ENCODE measurements at places on chromosomes 7 and 10.

DNA sequence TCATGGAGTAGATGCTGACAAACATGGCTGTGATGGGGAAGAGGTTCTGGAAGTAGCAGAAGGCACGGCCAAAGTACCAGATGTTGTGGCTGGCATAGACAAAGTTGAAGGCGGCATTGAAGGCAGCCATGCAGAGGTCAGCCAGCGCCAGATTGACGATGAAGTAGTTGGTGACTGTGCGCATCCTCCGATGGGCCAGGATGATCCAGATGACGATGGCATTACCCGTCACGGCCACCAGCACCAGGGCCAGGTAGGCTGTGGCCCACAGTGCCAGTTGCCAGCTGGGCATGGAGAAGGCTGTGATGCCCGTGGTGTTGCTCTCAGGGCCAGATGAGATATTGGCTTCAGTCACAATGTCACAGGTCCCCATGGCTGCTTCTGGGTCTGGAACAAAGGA is 767 bp downstream of the TACR2 start:
- DNase-seq, result no peak

DNA sequence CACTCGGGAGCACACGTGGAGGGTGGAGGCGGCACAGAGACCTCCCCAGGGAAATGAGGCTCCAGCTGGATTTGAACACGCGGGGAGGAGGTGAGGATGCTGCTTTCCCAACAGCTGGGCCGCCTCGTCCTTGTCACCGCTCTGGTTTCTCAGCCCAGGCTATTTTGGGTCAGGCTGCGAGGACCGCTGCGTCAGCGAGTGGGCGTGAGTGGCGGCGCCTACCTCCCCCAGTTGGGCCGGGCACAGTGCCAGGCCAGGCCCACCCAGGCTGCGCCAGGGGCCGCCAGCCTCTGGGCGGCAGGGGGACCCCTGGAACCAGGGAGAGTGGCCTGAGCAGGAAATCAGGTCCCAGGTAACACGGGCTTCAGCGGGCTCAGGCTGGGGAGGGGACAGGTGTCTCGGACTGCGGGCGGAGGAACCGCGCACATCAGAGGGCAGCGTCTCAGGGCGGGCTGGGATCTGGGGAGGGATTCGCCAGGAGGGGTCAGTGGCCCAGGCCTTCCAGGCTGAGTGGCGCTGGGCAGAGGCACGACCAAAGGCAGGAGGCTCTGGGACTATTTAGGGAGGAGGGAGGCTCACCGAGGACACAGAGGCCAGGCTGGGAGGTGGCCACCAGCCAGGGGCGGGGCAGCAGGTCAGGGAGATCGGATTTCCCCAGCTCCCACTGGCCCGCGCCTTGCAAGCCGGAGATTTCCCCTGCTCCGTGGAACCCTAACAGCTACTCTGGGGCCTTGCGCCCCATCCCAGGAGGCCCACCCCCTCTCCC is 125.2 kb upstream of the RET start:
- peak; percentile 10 for DNase-seq

- no peak for DNase-seq
Measured at GRCh38 chr10:91785830-91786229, 12.4 kb upstream of the TNKS2 start.

DNA sequence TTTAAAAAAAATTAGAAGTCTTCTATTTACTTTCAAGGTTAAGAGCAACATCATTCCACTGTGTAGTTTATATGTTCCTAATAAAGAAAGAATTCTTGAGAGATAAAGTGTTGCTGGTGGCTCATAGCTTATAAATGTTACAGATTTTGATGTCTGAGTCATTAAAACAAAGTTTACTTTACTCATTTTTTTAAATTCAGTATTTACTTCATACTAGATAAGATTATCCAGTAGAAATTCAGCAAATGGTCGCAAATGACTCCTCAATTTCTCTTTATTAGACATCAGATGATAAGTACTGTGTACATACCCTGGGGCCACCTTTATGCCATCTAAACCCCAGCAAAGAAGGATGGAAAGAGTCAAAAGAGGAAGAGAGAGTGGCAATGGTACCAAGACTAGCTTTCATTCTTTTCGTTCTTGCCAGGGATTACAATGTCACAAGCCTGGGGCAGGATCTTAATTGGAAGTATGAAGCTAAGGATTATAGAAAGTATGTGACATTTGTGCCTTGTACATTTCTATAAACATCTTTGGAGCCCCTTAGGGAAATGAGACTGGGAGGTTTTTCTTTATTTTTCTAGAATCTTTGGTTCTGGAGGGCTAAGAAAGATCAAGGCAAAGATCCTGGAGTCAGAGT is 206.1 kb downstream of the CHRM2 start:
- DNase-seq, result no peak

GRCh38 chr7:30196408-30196807 is 61.6 kb downstream of the MTURN start:
- no peak for DNase-seq

DNA sequence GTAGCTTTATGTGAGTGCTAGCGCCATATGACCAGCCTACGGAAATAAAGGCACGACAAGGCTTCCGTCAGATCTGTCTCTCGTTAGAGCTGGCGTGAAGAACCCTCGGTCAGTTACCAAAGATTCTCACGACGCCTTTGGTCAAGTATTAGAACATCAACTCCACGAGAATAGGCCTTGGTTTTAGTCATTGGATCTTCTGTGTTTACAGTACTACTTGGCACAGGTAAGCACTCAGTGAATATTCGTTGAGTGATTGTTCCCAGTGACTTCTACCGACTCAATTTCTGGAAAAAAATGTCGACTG is 316 bp downstream of the RBM48 start:
- DNase-seq, result no peak

- DNase-seq, result no peak
Measured at GRCh38 chr10:108500396-108500795, 1335.9 kb upstream of the SORCS1 start.

- peak; percentile 36 for DNase-seq
Measured at GRCh38 chr10:100637785-100638184, 102.0 kb downstream of the HIF1AN start.

GRCh38 chr10:123608047-123608446 is 58.1 kb upstream of the GPR26 start:
- DNase-seq, result no peak

GRCh38 chr10:116053910-116054309 is 219.1 kb downstream of the GFRA1 start:
- DNase-seq, result no peak

DNA sequence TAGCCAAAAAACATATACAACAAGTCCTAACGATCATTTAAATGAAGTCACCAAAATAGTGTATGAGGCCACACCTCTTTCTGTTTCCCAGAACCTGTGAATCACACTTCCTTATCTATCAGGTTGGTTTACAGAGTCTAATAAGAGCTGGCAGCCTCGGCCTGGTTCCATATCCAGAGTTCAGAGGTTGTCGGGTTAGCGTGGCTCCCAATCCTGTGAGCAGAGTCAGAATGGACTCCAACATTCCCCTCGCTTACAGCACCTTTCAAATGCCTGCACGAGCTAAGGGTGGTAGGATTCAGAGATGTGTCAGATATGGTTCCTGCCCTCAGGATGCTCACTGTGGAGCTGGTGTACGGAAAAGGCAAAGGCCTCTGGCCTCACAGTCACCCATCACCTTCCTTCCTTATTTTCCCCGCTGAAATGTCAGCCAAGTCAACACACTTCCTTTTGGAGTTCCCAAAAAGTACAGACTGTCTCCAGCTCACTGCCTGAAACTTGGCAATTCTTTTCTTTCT is 6.0 kb downstream of the IL15RA start:
- DNase-seq, result peak; percentile 49

GRCh38 chr7:110975486-110975885 is 115.4 kb upstream of the LRRN3 start:
- DNase-seq, result no peak

DNA sequence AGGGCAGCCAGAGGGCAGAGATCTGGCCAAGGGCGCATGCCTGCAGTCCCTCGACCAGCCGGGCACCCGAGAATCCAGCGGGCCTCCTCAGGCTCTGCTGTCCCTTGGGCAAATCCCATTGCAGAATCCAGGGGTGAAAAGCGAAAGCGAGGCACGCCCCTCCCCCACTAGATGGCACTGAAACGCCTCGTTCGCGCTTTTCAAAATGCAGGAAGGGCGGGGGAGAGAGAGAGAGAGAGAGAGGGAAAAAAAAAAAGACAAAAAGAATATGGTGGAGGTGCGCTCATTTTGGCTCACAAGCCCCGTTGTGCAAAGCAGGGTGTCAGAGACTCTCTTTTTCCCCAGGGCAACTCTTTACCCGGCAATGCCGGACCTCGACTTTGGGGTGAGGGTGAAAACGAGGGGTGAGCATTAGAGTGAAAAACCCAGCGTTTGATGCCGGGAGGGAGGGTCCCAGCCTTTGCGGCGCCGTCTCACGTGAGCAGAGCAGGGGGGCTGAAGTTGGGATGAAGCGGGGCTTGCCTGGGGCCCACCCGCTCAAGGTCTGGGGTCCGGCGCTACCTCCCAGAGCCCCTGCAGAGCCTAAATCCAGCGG is 2.5 kb upstream of the TMEM178B start:
- peak; percentile 65 for DNase-seq

DNA sequence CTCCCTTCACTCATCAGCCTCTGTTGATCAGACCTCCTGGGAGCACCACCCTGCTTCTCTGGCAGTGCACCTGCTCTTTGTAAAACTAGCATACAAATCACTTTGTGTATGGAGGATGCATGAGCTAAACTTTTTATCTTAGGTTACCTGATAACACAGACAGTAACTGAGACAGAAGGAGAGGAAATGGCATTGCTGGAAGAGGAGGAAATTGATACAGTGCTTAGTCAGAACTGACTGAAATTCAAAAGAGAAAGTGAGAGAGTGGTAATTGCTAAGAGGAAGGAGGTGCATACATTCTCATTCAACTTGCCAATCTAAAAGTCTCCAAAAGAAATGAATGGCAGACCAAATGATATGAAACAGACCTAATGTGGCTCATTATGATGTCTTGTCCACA is 1120.7 kb downstream of the GATA3 start:
- DNase-seq, result no peak

DNA sequence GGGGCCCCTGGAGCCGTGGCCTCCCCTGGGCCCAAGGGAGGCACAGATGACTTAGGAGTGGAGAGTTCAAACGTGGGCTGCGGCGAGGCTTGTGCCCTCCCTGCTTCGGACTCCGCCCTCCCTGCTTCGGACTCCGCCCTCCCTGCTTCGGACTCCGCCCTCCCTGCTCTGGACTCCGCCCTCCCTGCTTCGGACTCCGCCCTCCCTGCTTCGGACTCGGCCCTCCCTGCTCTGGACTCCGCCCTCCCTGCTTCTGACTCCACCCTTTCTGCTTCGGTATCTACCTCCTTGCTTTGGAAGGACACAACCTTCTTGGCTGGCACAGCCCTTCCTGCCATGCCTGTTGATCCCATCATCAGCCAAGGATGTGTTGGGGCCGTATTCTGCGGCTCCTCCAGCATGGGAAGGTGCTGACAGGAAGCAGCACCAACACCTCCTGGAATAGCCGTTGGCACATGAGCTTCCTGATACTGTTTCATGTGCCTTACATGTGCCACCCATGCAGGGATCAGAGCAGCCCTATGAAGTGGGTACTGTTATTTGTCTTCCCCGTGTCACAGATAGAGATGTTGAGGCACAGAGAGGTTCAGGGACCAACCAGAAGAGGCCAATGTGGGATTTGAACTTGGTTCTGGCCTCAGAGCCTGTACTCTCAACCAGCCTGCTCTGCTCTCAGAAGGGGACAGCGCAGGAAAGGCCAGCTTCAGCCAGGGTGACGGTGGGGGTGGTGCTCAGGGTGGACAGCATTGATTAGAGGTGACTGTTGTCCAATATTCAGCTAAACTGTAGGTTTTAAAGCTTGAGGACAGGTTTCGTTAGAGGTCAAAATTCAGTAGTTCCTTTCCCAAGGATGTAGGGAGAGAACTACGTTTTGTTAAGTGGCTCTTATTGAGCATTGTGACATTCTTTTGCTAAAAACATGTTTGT is 114.5 kb downstream of the NKX6-2 start:
- DNase-seq, result no peak

GRCh38 chr10:75599875-75600648 is 168.6 kb downstream of the LRMDA start:
- DNase-seq, result no peak

- peak; percentile 79 for DNase-seq
Measured at GRCh38 chr7:26291699-26292538, at the start of gene SNX10. Gene SNX10 (plus strand): TSS chr7:26291862. CDS start chr7:26346443, 54,581 bp downstream.

- DNase-seq, result no peak
Measured at GRCh38 chr7:40598915-40599314, 464.1 kb downstream of the SUGCT start.

DNA sequence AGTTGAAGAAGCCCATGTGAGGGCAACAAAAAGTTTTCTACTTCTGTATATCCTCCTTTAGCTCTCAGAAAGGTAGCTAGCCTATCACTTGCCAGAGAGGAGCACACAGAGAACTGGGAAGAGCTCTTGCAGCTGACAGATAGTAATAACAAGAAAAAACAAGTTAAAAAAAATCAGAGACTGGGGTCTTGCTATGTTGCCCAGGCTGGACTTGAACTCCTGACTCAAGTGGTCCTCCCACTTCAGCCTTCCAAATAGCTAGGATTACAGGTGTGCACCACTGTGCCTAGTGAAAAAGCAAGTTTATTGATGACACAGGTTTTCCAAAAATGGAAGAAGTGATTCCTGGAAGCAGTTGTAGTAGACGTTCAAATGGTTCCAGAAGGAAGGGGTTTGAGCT is 93.6 kb downstream of the CLEC2L start:
- DNase-seq, result no peak

DNA sequence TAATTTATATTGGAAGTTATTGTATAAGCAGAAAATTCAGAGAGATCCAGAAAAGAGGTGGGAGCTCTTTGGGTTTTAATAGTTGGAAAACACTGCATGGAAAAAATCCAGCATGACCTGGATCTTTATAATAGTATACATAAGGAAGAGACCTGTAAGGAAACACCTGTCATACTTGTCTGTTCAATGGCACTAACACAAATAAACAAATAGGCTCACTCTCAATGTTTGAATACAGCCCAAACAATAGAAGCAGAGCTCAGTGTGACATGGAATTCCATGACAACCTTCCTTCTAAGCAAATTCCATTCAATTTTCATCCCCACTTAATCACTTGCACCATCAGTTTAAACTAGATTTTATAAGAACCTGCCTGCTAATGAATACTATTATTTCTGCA is 31.7 kb downstream of the CISD1 start:
- DNase-seq, result no peak

GRCh38 chr10:126611303-126611702 is 59.2 kb downstream of the C10orf90 start:
- DNase-seq, result no peak

DNA sequence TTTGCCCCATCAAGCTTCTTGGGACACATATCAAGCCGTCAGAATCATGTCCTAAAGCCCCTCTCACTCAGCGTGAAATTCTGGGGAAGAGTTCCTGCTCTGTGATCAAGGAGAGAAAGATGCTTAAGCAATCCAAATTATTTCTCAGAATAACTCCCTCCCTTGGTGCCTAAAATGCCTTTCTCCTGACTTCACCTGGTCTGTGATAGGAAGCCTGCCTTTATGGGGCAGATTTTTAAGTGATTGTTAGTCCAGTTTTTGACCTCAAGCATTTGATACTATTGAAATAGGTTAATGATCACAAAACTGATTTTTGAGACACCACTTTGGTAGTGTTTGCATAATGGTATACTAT is 76.4 kb upstream of the MAGI2 start:
- DNase-seq, result no peak

- DNase-seq, result no peak
Measured at GRCh38 chr7:141359740-141360415, 191.3 kb upstream of the AGK start.
